ENCODE measurements at places on chromosomes 16 and 17. TPM values are rescaled to one million over a fixed set of nuclear protein-coding genes. Genes with fewer than 3 reads are reported as not detected.

DNA sequence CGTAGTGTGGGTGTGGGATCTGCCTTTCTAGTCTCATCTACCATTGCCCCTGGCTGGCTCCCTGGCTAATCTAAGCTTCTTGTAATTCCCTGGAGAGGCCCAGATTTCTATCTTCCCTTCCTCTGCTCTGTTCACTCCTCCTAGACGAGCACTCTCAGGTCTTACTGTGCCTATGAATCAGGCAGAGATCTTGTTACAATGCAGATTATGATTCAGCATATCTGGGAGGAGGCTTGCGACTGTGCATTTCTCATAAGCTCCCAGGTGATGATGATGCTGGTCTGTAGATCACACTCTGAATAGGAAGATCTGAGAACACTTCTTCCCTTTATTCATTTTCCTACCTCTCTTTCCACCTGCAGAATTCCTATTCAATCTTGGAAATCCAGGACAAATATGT is 200.1 kb downstream of the CBLN1 start:
- no peaks in the 10 kb centered on the region for H3K4me1 ChIP-seq
- DNase-seq: no peak
- no peak overlapping the region for H3K4me3 ChIP-seq
- no peak overlapping the region for H3K27ac ChIP-seq
- no peaks in the 10 kb centered on the region for H3K27me3 ChIP-seq
- peaks cover 3% of the 10 kb centered on the region for H3K36me3 ChIP-seq

DNA sequence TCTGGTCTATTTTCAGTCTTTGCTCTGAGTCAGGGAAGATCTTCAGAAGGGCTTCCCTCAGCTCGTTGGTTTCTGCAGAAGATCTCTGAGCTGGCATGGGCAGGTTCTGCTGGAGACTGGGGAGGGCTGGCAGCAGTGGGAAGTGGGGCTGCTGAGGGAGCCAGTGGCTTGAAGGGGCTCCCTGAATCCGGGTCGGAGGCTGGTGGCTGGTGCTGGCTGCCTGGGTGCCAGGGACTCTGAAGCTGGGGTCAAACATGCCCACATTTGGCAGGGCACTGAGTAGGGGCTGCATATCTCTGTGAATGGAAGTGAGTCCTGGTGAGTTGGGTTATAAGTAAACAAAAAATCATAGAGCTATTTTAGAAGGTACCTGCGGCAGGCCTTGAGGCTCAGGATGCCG is 67.0 kb downstream of the N4BP1 start:
- H3K27me3 ChIP-seq: no peaks in the 10 kb centered on the region
- H3K4me3 ChIP-seq: no peak overlapping the region
- H3K4me1 ChIP-seq: peaks cover 16% of the 10 kb centered on the region

DNA sequence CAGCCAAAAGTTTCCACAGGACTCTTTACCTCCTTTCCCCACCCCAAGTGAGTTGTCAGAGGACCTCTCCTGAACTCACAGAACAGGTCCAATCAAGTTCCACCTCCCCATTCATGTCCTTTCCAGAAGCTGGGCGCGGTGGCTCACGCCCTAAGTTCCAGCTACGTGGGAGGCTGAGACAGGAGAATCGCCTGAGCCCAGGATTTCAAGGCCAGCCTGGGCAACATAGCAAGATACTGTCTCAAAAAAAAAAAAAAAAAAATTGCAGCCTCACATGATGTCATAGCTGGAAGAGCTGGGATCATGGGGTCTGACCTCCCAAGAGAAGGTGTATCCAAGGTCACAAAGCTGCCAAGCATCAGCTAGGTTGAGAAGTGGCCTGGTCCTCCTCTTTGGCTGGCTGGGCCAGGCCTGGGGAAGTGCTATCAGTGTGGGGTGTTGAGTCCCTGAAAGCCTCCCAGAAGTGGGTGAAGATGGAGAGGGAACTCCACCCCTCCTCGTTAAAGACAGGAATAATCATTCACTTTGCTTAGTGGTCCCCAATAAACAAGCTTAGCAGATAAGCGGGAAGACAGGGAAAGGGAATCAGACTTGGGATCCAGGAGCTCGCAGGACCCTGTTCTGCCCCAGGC is 5.5 kb upstream of the MNT start:
- peak overlapping the region; percentile 94 for H3K27ac ChIP-seq
- peaks cover 36% of the 10 kb centered on the region for H3K36me3 ChIP-seq
- no peak for DNase-seq

- no peaks in the 10 kb centered on the region for H3K4me1 ChIP-seq
- H3K36me3 ChIP-seq: no peaks in the 10 kb centered on the region
- H3K27ac ChIP-seq: no peak overlapping the region
- DNase-seq: no peak
- H3K27me3 ChIP-seq: peaks cover 47% of the 10 kb centered on the region
Observed at GRCh38 chr16:49019831-49020230, 261.8 kb downstream of the CBLN1 start.

The LRRC37B gene
- 13.7 TPM for total RNA-seq

All from Calu3 (cell line).